GM12864 (cell line): ENCODE measurements at places on chromosomes 12 and 14.

DNA sequence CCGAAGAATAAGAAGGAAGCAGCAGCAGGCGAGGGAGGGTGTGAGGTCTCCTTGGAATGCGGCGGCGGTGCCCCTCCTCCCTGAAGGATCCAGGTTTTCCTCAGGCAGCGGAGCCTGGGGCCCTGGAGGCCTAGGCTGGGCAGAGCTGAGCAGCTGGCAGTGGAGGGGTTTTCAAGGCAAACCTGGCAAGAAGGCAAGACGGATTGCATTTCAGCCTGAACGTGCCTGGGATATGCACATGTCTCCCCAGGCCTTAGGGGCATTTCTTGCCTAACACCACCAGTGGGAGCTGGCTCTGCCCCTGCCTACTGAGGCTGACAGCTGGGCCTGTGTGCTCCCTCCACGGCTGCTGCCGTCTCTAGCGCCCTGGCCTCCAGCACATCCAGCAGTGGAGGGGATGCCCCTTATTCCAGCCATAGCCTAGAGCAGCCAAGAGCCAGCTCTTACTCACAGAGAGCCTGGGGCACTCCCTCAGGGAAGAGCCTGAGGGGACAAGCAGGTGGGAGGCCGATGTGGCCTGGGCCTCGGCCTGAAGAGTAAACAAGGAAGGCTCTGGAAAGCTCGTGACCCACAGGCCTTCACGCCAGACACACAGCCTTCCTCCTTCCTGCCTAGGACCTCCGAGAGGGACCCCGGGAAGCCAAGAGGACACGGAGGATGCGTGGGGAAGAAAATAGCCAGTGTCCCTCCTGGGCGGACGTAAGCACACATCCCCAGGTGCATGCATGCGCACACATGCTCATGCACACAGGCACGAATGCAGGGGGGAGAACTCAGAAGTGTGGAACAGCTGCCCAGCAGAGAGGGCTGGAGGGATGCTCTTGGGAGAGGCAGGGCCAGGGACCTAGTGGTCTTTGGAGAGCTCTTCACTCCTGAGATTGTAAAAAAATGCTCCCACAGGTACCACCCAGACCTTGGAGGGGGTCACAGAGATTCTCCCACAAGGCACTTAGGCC is 23.0 kb upstream of the EIF2B2 start:
- no peak for DNase-seq

DNA sequence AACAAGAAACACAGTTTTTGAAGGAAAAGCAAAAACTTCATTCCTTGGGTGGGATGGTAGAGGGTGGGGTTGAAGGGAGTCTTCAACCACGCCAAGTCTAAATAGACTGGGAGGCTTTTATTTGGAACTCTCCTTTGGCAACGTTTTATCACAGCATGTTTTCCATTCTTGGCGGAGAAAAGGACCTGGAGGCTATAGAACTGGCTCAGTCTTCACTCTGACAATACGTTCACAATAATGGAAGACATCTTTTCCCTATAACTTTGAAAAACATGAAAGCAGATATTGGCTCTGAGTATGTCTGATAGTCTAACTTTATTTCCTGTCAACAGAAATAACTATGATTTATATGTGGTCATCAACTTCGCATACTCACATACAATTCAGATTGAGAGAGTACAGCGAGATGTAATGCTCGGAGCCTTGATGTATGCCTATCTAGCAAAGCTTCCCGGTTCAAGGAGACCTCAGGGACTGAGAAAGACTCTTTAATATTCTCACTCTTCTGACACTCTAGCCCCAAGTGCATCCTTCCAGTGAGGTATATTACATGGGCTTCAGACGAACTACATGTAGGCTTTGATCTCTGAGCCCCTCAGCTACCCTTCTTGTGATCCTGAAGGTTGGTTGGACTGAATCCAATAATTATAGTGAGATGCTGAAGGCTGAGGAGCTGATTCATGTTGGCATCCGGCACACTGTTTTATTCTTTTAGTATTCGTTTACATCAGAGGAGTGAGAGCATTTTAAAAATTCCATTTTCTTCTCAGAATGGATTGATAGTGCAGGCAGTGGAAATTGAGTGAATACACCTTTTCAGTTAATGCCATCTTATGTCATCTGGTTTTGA is 14.0 kb downstream of the TMEM30B start:
- no peak for DNase-seq

DNA sequence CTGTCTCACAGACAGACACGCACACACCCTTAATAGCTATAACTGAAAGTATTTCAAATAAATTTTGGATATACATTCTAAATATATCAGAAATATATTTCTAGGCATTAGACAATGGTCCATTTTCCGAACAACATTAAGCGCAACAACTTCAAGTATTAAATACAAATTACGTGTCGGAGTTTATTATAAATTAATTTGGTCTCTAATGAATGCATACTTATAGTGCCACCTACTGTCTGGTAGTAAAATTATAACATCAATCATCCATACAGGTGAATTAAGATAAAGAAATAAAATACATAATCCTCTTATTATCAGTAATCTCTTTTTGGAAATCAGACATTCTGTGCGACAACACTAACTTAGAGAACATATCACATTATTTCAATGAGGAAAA is 27.2 kb upstream of the CMAS start:
- DNase-seq: no peak

DNA sequence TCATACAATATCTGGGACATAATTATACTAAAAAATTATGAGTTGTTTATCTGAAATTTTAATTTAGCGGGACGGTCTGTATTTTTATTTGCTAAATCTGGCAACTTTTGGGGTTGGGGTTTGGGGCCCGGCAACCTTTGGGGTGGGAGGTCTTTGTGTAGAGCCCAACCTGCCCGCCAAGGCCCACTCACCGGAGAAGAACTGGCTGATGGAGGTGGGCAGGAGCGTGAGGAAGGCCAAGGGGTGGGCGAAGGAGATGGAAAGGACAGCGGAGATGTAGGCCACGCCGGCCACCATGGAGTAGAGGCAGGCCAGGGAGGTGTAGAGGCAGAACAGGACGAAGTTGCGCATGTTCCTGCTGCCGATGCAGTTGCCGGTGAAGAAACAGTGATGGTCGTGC is 2.6 kb downstream of the ZDHHC22 start:
- DNase-seq: no peak
